ENCODE measurements at places on chromosomes 1 and 21.

- no peak for DNase-seq
These were observed 219 bp downstream of the CELF3 start for GRCh38 chr1:151716405-151716762.

DNA sequence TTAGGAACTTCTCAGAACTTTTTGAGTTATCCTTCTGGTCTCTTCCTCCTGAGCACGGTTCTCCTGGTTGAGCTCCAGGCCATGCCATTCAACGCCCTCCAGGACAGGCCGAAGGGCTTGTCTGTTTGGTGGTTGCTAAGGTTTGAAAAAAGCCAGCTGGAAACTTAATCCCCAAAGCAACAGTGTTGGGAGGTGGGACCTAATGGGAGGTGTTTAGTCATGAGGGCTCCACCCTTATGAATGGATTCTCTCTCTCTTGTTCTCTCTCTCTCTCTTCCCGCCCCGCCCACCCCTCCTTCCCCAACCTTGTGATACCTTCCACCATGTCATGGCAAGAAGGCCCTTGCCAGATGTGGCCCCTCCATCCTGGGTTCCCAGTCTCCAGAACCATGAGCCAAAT is 829 bp downstream of the KCNE1 start:
- DNase-seq: no peak

GRCh38 chr21:38396325-38396724 is 102.0 kb downstream of the ERG start:
- no peak for DNase-seq

DNA sequence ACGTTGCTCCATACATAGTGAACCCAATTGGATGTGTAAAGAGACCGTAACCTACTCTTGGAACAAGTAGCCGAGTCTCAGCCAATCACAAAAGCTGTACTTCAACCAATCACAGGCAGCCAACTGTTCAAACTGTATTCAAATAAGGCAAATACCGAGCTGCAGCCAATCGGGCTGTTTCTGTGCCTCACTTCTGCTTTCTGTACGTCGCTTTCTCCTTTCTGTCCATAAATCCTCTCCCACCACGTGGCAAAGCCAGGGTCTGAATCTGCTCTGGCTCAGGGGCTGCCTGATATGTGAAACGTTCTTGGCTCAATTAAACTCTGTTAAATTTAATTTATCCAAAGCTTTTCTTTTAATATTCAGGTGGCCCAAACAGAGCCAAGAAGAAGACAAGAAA is 210.3 kb downstream of the URB2 start:
- DNase-seq: no peak

GRCh38 chr1:160877221-160877620 is 7.8 kb downstream of the ITLN1 start:
- DNase-seq: no peak

Data from activated CD4-positive, alpha-beta T cell treated with anti-CD3 and anti-CD28 coated beads for 24 hours (primary cell).